ENCODE measurements at places on chromosomes 4 and X.

DNA sequence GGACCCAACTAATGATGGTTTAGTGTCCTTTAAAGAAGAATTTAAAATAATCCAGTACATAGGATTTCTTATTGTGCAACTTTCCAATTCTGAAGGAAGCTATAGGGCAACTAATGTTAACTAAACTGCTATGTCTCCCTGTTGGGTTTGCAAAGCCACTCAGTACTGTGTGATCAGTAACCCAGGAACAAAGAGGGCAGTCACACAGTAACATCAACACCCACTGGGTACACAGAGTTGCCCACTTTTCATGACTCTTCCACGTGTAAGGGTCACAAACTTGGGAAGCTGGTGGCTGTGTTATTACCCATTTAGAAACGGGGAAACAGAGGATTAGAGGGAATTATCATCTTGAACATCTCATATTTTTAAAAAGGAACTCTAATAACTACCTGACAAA is 555.0 kb upstream of the DIPK2B start:
- no peak for DNase-seq

- no peak for DNase-seq
These were observed 257.8 kb upstream of the NRK start for GRCh38 chrX:105564501-105564900.

- DNase-seq = no peak
These were observed 99.9 kb upstream of the TENM3 start for GRCh38 chr4:182143086-182143821.

DNA sequence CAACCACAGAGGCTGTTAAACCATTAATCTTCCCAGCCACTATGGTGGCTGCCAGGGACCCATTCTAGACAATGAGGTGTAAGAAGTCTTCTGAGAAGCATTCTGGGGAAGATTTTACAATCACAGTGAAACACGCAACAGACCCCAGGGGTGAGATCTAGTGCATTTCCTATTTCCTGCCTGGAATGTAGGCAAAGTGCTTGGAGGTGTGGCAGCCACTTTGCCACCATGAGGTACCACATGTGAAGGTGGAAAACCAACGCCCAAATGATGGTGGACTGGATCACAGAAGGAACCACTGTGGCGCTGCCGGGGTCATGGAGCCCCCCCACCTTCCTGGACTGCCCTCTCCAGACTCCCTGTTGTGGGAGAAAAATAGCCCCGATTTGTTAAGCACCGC is 61.8 kb downstream of the WFS1 start:
- DNase-seq = no peak

DNA sequence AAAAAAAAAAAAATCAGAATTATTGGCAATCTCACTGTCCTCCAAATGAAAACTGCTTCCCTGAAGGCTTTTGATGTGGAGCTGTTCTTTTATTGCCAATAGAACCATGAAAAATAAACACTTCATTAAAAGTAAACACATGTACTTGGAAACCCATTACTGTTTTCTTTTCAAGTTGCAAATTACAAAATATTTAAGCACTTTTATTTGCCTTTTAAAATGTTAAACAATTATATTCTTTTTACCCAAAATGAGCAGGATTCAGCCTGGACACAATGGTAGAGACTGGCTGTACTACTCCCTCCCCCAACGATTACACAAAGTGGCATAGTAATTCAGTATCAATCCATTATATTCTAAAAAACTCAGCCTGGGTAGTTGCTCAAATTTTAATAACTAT is 60.9 kb downstream of the SH2D1A start:
- no peak for DNase-seq

DNA sequence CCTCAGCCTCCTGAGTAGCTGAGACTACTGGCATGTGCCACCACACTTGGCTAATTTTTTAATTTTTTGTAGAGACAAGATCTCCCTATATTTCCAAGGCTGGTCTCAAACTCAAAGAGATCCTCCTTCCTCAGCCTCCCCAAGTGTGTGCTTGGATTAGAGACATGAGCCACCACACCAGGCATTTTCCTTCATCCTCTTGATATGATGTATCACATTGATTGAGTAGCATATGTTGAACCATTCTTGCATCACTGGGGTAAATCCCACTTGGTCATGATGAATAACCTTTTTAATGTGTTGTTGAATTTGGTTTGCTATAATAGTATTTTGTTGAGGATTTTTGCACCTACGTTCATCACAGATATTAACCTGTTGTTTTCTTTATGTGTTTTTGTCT is 24.2 kb upstream of the PPM1K start:
- no peak for DNase-seq

DNA sequence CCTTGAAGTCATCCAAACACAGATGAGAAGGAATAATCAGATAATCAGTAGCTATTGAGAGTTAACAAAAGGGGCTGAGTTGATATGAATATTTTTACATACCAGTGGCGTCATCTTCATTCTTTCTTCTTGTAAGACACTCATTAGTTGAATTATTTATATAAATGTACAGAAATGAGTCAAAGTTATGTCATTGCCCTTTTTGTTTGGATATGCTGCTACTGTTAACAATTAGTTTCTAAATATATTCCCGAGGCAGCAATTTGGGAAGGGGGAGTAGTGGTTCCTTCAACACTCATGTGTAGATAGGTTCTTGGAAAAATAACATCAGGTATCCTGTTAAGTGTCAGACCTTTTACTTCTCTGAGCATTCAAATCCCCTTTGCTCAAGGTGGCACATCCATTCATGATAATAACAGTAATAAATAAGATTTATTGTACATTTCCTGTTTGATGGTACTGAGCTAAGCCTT is 436.6 kb downstream of the SPRY1 start:
- no peak for DNase-seq

- DNase-seq = no peak
These were observed 425.9 kb downstream of the RPA4 start for GRCh38 chrX:97309487-97310116.

- no peak for DNase-seq
These were observed 186.7 kb downstream of the DHRSX start for GRCh38 chrX:2313864-2314640.

GRCh38 chrX:149121206-149121920 is 383.7 kb downstream of the IDS start:
- DNase-seq = no peak

- DNase-seq = no peak
These were observed 234.8 kb upstream of the DIPK2B start for GRCh38 chrX:45435481-45435880.

GRCh38 chrX:13147733-13148132 is 103.3 kb upstream of the FAM9C start:
- no peak for DNase-seq

DNA sequence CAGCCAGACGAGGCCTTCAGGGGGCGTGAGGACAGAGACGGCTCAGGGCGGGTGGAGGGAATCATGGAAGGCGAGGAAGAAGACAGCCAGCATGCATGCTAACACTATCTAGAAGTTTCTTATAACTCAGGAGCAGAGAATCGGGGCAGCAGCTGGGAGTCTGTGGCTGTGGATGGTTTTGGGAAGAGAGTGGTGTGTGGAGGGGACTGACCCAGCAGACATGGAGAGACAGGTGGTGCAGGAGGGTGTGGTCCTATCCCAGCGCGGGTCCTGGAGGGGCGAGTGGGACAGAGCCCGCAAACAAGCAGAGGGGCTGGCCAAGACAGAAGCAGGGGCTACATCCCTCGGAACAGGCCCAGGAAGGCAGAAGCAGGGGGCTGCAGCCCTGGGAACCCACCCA is 192.1 kb downstream of the AFAP1 start:
- no peak for DNase-seq

GRCh38 chr4:16264798-16265197 is 38.5 kb upstream of the TAPT1 start:
- DNase-seq = no peak

DNA sequence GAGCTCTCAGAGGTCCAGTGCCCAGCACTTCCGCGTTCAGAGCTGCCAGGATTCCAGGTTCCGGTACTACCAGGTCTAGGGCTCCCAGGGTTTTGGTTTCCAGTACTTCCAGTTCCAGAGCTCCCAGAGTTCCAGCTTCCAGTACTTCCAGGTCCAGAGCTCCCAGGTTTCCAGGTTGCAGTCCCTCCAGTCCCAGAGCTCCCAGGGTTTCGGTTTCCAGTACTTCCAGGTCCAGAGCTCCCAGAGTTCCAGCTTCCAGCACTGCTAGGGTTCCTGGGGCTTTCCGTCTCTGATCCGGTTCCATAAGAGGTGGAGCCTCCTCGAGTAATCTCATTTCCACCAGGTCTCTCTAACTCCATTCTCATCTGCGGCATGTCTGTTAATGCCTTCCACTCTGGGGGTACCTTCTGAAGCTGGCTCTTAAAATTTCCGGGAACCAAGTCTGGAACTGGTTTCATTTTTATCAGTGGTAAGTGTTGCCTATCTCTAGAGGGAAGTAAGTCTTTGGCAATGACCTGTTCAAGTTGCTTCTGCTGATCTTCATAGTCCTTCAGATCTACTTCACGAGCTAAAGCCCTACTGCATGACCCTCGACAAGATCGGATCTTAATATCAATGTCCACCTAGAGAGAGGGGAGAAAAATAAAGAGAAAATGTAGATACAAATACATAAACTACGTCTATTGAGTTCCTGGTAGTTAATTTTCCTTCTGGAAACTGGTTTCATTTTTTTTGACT is 4.1 kb downstream of the FGA start:
- DNase-seq = no peak

- DNase-seq = no peak
These were observed 98.7 kb downstream of the MAB21L2 start for GRCh38 chr4:150680651-150681050.

All from activated CD4-positive, alpha-beta T cell treated with anti-CD3 and anti-CD28 coated beads for 24 hours (primary cell).